ENCODE measurements at places on chromosomes 6 and 20.
A peak's percentile ranks its signal among the peaks of the same experiment; 100 is the strongest.

GRCh38 chr6:111258615-111259088 lies 171.3 kb downstream of the SLC16A10 start:
- no peak for DNase-seq

- no peak for DNase-seq
These were observed 23.7 kb downstream of the STX11 start for GRCh38 chr6:144174006-144174405.

- no peak for DNase-seq
These were observed 547.8 kb upstream of the CITED2 start for GRCh38 chr6:139922236-139922635.

DNA sequence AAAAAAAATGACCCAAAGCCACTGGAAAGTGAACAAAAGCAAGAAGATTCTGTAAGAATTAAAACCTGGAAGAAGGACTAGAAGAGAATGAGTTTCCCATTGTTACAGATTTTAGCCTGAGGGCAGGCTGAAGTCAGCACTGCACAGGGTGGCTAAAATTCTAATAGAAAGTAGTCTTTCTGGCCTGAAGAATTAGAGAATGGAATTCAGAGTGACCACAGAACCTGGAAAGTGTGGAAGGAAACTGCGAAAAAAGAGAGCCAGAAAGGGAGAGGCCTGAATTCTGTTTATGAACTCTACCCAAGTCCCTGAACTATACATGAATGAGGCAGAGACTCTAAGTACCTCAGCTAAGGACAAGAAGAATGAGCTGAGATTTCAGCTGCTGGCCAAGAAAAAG lies 38.9 kb upstream of the FILIP1 start:
- no peak for DNase-seq

DNA sequence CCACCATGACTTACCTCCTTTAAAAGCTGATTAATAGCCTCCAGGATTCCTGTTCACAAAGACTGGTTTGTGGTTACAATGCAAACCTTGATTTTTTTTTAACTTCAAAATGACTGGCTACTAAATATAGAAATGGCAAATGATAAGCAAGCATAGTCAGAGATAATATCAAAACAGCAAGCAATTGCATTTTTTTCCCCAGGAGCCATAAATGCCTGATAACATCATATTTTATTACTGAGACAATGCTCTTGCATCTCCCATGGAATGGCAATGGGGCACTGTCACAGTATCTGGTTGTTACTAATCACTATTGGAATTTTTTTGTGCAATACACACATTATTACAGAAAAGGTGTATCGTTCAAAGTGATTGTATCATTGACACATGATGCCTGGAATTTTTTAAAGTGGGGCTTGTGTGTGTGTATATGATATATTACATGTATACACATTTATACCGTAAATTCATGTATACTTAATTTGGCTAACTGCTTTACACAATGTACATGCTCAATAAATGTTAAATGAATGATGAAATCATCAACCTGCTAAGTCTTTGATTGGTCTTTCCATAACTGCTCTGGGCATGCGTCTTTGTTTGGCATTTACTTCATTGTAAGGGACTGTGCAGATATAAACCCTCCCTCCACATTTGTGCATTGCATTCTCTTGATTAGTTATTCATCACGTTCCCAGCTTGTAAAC lies 980 bp upstream of the SALL4 start:
- peak; percentile 53 for DNase-seq

DNA sequence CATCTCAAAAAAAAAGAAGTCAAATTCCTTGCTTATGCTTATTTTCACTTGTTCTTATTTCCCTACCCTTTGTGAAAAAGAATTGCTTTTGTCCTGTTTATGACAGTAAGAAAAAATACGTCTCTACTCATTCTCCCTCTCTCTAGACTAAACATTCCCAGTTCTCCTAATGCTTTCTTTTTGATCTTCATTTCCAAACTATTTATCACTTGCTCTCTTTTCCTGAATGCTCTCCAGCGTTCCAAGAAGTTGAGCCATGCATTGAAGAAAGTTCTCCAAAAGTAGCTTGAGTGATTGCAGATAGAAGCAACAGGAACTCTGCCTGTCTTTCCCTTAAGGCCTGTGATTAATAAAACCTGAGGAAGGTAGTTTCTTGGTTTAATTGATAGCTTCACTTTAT lies 53.1 kb upstream of the TMEM170B start:
- no peak for DNase-seq

DNA sequence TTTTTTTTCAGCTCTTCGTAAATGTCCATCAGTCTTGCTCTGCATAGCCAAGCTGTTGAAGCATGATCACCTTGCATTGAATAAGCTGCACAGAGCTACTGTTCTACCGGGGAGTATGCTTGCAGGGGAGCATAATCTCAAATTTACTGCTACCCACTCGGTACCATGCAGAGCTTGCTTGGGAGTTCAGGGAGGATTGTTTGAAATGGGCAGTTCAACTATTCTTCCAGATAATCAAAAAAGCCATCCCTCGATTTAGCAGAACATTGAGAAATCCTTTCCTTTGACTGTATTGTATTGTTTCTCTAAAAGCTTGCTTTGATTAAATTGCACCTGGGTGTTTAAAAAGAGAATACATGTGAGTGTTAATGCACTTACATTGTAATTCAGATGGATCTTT lies 332.6 kb downstream of the UTRN start:
- no peak for DNase-seq

DNA sequence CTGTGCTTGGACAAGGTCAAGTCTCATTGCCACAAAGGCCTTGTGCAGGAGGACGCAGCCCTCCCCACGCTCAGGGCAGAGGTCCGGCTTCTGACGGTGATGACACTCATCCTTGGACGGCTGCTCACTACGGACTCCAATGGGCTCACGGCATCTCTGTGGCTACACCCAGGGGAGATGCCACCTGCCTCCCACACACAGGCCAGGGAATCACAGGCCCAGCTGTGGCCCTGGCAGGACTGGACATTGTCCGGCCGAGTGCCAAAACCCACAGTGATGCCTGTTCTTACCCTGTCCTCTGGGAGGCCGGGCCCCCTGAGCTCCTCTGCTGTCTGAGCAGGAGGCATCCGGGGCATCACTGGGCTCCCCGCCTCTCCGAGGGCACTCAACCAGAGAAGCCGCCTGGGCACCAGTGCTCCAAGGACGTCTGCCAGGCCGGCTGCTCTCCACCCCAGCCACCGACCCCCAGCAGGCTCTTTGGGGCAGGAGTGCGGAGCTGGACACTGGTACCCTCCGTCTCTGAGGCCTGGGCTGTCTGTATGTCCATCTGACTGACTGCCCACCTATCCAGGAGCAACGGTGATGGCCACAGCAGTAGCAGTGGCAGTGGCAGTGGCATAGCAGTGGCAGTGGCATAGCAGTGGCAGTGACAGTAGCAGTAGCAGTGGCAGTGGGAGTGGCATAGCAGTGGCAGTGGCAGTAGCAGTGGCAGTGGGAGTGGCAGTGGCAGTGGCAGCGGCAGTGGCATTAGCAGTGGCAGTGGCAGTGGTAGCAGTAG lies 1.9 kb downstream of the RBBP8NL start:
- no peak for DNase-seq

DNA sequence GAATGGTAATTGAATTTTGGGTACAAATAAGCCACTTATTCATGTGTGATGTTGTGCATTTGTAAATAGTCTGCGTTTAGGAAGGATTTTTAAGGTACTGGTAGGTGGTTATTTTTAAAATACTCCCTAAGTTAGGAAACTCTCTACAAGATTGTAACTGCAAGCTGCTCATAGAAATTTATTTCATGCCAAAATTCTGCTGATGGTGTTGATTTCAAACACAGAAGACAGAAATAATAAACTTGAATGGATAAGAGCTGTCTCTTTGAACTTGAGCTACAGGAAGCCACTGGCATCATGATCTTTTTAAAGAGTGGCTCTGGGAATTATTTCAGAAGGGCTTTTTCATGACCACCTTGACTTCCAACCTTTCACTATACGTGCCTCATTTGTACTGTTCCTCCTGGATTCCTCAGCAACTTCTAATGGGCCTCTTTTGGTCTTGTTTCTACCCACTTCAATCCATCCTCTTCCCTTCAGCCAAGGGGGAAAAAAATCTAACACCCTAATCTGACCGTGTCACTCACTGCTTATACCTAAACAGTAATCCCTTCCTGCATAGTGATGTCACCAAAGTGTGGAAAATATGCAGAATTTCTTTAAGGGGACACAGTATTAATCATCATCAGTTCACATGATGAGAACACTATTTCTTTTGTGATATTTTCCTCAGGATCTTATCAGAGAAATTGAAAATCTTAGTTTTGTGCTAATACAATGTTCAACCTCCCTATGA lies 113.6 kb downstream of the PFDN4 start:
- no peak for DNase-seq

GRCh38 chr6:82217018-82217586 lies 30.4 kb downstream of the IBTK start:
- no peak for DNase-seq

GRCh38 chr6:1597121-1597744 lies 12.5 kb upstream of the FOXC1 start:
- DNase-seq, result no peak

- no peak for DNase-seq
These were observed 58.7 kb downstream of the KIF13A start for GRCh38 chr6:17928514-17929430.

DNA sequence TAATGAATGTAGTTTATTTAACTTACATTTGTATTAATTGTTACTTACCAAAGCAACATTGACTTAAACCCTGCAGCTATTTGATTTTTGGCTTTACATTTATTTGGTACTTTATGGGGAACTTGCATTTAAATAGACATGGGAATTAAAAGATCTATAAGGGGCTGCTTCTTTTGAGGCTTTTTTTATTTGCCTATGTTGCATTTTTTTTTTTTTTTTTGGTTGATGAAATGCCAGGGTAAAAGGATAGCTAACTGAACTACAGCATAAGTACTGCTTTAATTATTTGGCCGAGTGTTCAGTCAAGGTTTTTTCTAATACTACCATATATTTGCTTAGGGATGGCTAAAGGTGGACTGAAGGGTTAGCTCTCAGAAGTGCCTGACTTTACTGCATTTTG lies 62.5 kb upstream of the CDH4 start:
- no peak for DNase-seq

GRCh38 chr6:753486-753885 lies 60.5 kb upstream of the EXOC2 start:
- DNase-seq, result peak; percentile 18

GRCh38 chr6:11241793-11242201 lies 9.3 kb upstream of the NEDD9 start:
- DNase-seq, result no peak

DNA sequence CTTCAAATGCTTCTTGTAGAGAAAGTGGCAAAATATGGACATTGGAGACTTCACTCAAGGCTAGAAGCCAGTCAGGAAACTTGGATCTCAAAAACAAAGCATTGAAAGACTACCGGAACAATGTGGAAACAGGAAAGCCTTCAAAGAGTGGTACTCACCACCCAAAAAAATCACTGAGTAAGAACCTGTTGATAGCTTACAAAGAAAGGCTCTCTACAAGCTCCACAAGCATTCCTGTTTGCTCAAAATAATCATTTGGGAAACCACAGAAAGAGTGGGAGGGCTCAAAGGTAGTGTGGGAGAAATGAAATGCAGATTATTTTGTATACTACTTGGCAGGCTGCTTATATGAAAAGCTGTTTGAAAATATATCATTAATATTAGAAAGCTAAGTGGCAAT lies 9.5 kb upstream of the DST start:
- DNase-seq, result no peak

DNA sequence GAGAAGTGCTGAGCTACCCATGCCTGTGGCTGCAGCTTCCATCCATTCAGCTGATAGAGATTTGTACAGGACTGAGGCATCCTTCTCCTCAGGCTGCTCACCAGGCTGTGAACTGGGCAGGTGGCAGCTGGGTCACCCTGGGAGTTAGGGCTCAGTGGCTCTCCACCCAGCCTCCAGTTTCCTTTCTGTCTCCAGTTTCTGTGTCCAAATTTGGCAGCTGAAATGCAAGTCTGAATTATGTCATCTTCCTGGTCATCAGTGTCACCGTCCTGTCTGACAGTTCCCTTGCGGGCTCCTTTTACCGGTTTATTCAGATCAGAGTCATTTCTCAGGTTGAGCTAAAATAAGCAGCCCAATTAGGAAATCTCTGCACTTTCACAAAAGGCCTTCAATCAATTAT lies 93.3 kb downstream of the EDN1 start:
- no peak for DNase-seq

GRCh38 chr20:52494244-52494643 lies 302.7 kb upstream of the ZFP64 start:
- DNase-seq, result no peak
